Activated T-helper 1 cell treated with Interleukin-2 at 50 U/mL for 16 hours (primary cell): ENCODE measurements at places on chromosomes 4 and X.

DNA sequence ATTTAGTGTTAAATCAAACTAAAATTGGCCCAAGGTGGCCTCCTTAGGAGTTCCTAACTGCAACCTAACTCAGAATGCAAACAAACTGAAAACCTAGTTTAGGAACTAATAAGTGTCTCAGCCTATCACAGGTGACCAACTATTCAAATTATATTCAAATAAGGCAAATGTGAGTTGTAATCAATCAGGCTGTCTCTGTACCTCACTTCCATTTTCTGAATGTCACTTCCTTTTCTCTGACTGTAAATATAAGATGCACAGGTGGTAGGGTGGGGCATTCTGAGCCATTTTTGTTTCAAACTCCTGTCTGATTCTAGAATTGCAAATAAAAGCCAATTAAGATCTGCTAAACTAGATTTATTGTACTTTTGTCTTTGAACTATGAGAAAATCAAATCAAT is 401.5 kb downstream of the PPP3CA start:
- DNase-seq, result no peak

GRCh38 chrX:44903830-44904530 is 31.0 kb downstream of the KDM6A start:
- no peak for DNase-seq

GRCh38 chr4:8188743-8189550 is 10.1 kb upstream of the SH3TC1 start:
- no peak for DNase-seq

- DNase-seq, result no peak
Measured at GRCh38 chr4:145679991-145680455, at the start of gene C4orf51. TSS of gene C4orf51 (plus strand) at chr4:145680146. CDS start at chr4:145680204, 58 bp downstream.

- no peak for DNase-seq
Measured at GRCh38 chrX:150897421-150898320, 797 bp downstream of the CD99L2 start.

DNA sequence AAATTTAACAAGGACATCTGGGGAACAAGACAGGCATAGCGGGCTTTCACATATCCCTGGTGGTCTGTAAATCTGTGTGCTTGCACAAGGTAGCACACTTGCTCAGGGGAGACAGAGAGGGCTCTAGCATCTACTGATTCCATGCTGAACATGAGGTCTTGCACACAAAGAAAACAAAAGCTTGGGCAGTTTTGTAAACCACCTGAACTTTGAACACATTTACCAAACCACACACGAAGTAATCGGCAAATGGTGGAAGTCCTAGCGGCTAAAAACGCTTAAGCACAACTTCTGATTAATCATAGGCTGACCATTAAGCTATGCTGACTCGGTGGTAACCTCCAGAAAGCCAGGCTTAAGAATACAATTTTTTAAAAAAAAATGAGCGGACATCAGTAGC is 52.8 kb downstream of the AKAP4 start:
- DNase-seq, result no peak

DNA sequence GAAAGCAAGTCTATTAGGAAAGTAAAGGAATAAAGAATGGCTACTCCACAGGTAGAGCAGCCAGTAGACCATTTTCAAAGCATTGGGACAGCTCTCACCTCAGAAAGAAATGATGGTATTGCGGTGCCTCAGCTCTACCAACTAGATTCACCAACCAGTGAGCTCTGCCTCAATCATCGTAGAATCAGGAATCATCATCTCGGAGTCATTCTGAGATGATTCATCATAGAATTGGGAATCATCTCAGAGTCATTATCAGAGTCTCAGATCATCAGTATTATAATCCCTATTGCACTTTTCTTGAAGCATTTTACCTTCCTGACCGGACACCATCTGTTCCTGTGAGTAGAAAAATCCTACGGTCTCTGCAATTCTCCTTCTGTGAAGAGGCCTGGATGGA is 17.5 kb upstream of the SAT1 start:
- no peak for DNase-seq

GRCh38 chr4:79030973-79031372 is 91.7 kb upstream of the PAQR3 start:
- no peak for DNase-seq

- DNase-seq, result no peak
Measured at GRCh38 chr4:95549246-95550114, 707 bp upstream of the UNC5C start.

GRCh38 chr4:52243367-52243766 is 192.3 kb downstream of the SPATA18 start:
- no peak for DNase-seq

- no peak for DNase-seq
Measured at GRCh38 chr4:66766557-66766956, 778.7 kb downstream of the CENPC start.

- DNase-seq, result no peak
Measured at GRCh38 chr4:69860052-69860451, at the start of gene SULT1E1. TSS of gene SULT1E1 (minus strand) at chr4:69860145. CDS start at chr4:69857644, 2,501 bp downstream.

- DNase-seq, result no peak
Measured at GRCh38 chr4:56619816-56620215, 61.3 kb downstream of the HOPX start.

GRCh38 chr4:7512428-7512827 is 77.7 kb upstream of the PSAPL1 start:
- no peak for DNase-seq

- DNase-seq, result no peak
Measured at GRCh38 chrX:68363984-68364383, 69.3 kb downstream of the OPHN1 start.

DNA sequence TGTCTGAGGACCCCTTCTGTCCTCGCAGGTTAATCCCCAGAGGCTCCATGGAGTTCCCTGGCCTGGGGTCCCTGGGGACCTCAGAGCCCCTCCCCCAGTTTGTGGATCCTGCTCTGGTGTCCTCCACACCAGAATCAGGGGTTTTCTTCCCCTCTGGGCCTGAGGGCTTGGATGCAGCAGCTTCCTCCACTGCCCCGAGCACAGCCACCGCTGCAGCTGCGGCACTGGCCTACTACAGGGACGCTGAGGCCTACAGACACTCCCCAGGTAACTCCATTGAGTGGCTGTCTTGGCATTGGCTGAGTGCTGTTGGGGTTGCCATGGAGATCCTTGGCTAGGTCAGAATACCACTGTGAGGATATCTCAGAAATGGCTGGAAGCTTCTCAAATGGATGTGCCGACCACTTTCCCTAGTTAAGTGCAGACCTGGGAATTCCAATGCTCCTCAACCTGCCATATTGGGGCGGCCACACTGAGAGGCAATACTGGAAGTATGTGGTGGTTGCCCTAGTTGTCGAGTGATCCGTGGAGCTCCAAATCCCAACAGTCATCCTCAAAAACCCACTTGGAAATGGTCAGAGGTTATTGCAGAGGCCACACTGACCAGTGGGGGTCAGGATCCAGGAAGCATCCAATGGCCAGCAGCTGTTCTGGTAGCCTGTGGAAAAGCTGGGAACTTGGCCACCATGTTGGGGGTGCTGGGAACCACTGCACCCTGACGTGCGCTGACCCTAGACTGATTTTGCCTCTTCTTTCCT is 4.9 kb downstream of the GATA1 start:
- no peak for DNase-seq

DNA sequence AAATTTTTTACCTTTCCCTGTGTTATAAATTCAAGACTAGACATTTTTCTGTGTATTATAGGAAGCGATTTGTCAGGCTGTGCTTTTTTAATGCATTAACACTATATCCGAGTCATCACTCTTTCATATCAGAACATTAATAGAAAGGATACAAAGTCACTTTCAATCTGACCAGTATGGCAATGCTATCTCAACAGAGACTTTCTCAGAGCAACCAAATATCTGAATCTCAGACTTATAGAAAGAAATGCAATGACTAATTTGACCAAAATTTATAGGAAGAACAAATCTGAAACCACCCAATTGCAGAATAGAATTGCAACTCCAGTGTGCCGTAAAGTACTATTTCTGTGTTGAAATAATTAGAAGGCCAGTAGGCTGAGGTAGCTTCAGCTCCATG is 473 bp upstream of the TKTL2 start:
- no peak for DNase-seq

GRCh38 chr4:188992706-188993105 is 853.5 kb downstream of the TRIML1 start:
- no peak for DNase-seq

GRCh38 chr4:77348815-77349214 is 191.8 kb downstream of the CCNG2 start:
- DNase-seq, result no peak

- DNase-seq, result no peak
Measured at GRCh38 chr4:163556177-163556576, 61.7 kb downstream of the TMA16 start.

DNA sequence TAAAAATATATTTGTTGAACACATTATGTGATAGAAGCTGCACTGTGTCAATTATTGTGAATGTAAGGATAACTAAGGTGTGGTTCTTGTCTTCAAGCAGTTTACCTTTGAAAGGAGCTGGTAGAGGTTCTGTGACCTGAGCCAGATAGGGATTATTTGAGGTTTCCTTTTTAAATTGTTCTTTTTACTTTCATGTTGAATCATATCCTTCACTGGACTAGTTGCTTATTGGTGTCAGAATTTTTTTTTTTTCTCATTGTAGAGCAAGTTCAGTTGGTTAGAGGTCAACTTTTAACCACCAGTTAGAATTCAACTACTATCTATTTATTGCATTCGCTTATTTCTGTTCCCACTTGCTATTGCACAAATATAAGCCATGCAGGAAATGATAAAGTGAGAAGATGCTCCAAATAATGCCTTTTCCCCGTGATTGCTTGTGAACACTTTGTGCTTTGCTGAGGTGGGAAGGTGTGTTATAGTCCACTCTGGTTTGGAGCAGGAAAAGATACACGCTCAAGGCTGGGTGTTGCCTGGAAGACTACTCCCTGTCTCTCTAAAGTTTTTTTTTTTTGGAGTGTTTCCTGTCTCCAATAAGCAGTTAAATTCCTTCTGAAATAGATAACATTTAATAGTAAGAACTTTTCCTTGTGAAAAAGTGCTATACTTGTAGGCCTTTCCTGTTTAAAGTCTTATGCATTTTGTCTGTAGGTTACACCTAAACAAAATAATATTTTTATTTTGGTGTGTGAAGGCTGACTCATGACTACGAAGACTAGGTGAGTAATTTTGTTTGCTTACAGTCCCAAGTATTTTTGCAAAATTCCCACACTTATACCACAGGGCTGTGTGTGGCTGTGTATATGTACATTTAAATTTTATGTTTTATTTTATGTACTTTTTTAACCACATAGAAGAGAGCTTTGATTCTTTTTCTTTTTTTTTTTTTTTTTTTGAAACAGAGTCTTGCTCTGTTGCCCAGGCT is 83.8 kb upstream of the LCORL start:
- DNase-seq, result no peak
